ENCODE measurements at places on chromosomes 11 and 22.

DNA sequence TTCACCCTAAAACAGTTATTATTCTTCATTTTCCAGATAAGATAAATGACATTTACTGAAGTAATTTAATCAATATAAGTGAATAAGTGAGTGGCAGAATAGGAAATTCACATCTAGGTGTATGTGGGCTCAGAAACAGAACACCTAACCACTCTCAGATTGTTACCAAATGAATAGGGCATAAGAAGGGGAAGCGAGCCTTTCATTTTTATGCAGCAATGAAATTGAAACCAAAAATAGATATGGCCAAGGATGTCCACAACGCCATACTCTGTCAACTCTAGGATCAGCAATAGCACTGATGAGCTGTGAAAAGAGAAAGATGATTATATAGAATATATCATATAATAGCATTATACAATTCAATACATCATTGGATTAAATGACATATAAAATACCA is 398.1 kb upstream of the API5 start:
- DNase-seq = no peak

DNA sequence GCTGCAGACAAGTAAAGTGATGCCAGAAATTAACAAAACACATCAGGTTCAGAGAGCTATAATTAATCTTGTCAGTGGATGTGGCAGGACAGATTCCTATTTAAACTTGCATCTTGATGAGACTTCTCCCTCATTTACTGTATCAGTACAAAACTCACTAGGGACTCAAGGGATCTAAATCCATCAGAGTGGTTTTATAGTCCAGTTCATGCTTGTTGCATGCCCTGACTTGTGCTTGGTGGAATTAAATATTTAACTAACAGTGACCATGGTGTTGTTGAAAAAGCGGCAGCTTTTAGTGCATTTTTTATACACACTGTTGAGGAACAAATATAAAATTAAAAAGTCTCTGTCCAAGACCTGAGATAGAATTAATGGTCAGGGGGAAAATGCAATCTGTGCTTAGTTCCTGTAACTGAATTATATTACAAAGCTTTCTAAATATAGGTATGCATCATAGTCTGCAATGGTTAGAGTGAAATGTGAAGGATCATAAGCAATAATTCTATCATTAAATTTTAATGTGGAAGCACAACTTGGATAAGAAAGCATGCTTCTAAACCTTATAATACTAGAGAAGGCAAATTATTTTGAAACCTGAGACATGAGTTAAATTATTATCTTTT is 1475.5 kb upstream of the TENM4 start:
- DNase-seq = no peak

GRCh38 chr11:22702031-22702430 is 35.6 kb downstream of the GAS2 start:
- DNase-seq = no peak

GRCh38 chr22:36467946-36468345 is 13.5 kb downstream of the TXN2 start:
- peak; percentile 27 for DNase-seq

- no peak for DNase-seq
Observed at GRCh38 chr22:45903355-45904135, 73.4 kb downstream of the WNT7B start.

- peak; percentile 12 for DNase-seq
Observed at GRCh38 chr11:68889948-68890446, 13.6 kb downstream of the MRPL21 start.

- no peak for DNase-seq
Observed at GRCh38 chr11:65390099-65390941, 3.9 kb downstream of the FRMD8 start.

- DNase-seq = peak; percentile 44
Observed at GRCh38 chr11:123062892-123063825, 1.2 kb upstream of the HSPA8 start.

DNA sequence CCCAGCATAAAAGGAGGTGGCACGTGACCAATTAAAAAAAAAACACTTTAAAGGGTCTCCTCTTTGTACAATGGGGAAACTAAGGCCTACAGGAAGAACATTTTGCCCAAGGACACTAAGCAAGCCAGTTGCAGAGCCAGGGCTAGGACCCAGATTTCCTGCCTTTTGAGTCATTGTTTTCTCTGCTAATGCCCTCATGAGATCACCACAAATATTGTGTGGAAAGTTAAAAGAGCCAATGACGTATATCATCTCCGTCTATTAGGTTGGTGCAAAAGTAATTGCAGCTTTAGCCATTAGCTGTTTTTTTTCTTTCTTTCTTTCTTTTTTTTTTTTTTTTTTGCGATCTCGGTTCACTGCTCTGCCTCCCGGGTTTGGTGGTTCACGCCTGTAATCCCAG is 24.1 kb upstream of the LRRC32 start:
- DNase-seq = no peak

DNA sequence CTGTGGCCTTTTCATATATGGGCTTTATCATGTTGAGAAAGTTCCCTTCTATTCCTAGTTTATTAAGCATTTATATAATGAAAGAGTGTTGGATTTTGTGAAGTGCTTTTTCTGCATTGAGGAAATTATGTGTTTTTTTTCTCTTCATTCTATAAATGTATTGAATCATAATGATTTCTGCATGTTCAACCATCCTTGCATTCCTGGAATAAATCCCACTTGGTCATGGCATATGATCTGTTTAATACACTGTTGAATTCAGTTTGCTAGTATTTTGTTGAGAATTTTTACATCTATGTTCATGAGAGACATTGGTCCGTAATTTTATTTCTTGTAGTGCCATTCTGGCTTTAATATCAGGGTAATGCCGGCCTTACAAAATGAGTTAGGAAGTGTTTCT is 25.8 kb downstream of the PIM3 start:
- DNase-seq = no peak

- no peak for DNase-seq
Observed at GRCh38 chr11:75632962-75633361, 35.9 kb downstream of the MAP6 start.

GRCh38 chr22:20602609-20603164 is 95.3 kb downstream of the MED15 start:
- DNase-seq = no peak

- no peak for DNase-seq
Observed at GRCh38 chr11:78166855-78167469, 21.5 kb downstream of the KCTD21 start.

GRCh38 chr11:9385327-9385899 is 961 bp downstream of the IPO7 start:
- no peak for DNase-seq

- peak; percentile 80 for DNase-seq
Observed at GRCh38 chr22:37804881-37805809, 2.6 kb upstream of the GCAT start.

- no peak for DNase-seq
Observed at GRCh38 chr11:36948460-36949127, 350.6 kb upstream of the RAG2 start.

DNA sequence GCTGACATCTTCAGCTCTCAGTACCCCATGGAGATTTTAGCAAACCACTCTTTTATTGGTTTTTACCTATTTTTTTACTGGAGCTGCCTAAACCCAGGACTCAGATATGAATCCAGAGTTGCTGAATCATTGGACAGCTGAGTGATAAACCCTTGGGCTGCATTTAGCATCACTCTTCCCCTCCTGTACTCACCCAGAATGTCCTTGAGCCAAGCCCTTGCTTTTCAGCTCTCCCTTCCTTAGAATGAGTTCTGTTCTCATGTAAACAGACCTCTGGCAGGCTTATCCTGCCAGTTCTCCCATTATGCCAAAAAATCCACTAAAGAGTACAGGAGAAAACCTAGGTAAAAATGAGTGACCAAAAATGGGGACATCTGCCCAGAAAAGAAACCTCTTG is 200.1 kb upstream of the POU2AF2 start:
- DNase-seq = no peak

- no peak for DNase-seq
Observed at GRCh38 chr22:45239681-45240051, 1.0 kb downstream of the KIAA0930 start.

DNA sequence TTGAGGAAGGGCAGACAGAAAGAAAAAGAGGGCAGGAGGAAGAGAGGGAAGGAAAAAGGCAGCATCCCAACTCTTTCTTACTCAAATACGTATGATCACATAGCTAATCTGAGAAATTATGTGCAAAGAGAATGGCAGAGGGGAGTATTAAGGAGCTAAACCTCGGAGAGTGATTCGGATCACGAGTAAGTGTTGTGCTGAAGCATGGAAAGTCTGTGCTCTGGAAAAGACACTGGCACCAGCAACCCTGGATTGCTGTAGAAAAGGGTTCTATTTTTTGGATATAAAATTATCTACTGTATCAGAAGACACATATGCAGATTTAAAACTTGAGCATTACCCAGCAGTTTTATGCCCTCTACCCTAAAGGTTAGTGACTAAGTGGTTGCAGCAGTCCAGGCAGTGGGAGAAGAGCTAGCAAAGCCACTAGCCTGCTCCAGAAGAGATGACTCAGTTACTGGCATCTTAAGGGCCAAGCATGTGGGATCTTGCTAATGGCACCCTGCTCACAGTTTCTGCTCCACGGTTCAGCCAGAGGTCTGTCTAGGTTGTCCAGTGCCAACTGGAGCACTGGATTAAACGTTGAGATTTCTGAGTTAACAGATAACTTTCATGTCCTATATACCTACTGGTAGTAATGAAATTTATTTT is 151.7 kb downstream of the SWAP70 start:
- no peak for DNase-seq

GRCh38 chr11:46607516-46607915 is 9.5 kb downstream of the HARBI1 start:
- DNase-seq = no peak

- no peak for DNase-seq
Observed at GRCh38 chr11:22780952-22781593, 48.5 kb downstream of the SVIP start.

DNA sequence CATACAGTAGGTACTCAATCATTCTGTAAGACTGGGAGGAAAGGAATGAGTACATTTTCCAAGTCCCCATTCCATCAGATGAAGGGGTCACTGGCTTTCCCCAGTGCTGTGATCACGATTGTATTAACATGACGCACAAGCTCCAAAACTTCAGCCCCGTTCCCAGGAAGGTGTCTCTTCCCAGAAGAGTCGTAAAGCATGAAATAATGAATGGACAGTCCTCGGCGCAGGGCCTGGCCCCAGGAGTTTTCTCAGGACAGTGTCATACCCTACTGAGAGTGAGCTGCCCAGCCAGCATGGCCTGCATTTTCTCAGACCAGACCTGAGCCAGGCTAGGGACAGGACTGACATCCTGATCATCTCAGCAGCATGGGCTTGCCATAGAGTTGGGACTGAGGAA is 80.7 kb downstream of the PARVA start:
- no peak for DNase-seq

DNA sequence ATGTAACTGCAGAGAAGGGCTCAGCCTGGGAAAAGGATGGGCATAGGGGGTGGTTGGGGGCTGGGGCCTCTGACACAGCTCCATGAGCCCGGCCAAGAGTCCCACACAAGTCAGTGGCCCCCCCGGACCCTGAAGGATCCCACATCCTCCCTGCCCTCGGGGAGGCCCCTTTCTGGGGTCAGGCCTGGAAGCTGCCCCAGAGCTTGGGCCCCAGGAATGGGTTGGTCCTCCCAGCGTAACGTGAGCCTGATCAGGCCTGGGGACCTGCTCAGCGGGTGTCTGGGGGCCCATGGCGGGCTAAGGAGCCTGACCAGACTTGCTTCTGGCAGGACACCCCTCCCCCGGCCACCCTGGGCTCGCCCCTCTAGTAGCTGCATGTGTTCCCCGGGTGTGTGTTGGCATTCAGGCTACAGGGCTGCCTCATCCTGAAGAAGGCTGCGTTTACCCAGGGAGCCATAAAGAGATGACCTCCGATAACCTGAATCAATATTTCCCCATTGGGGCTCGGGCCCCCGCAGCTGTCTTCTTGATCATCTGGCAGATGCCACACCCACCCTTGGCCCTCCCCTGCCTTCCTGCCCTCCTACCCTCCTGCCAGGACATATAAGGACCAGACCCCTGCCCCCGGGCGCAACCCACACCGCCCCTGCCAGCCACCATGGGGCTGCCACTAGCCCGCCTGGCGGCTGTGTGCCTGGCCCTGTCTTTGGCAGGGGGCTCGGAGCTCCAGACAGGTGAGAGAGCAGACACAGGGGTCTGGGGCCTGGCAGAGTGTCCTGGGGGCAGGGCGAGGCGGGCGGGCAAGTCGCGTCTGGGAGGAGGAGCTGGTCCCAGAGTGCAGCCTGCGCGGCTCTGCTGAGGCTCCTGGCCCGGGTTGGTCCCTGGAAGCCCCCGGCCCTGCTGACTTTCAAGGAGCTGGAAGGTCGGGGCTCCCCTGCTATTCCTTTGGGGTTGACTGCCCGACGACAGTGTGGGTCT is at the start of gene MUC2:
MUC2 (plus strand) TSS at position 631 of the 978 bp plus-strand sequence.
- DNase-seq = no peak

GRCh38 chr11:432501-433100 is 9.2 kb downstream of the ANO9 start:
- no peak for DNase-seq

DNA sequence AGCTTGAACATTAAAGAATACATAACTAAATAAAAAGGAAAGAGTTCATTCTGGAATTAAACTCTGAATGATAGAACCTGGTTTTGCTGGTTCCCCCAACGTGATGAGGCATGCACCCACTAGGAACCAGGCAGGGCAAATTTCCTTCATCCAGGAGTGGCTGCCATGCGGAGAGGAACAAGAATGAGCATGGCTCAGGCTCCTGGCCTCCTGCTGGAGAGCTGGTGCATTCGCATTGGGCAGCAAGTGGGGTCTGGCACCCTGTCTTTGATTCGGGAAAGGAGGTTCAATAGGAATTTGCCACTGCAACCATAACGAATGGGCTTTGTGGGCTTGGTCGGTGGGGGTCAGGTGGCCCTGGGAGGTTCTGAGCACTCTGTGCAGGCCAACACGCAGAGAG is 169.8 kb upstream of the TENM4 start:
- DNase-seq = no peak
